SJCRH30 (cell line): ENCODE measurements at places on chromosomes 5 and 9. TPM values are rescaled to one million over a fixed set of nuclear protein-coding genes. Genes with fewer than 3 reads are reported as not detected.
A peak's percentile ranks its signal among the peaks of the same experiment; 100 is the strongest.

DNA sequence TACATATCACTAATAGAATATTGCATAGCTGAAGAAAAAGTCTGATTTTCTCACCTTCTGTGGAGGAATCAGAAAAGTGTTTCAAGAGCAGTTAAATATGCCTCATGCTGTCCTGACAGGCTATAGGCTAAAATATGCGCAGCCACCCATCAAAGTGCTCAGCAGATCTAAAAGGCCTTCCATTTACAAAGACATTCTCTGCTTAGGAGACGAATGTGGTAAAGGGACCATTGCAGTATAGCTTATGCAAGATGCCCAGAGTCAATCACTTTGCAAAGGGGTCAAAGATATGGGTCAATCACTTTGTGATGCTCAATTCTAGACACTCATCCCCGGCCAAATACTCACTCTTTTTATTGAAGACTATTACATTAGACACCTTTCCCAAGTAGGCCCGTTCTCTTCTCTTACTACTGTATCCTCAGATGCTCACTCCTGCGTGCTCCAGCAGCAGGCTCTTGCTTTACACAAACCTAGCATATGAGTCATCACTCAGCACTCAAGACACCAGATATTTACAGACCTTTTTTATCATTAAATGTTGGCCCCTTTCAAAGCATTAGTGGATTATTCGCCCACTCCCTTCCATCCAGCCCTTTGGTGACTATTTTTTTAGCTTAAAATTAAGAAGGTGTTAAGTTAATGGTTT lies 568.2 kb upstream of the CDH18 start:
- no peaks in the 10 kb centered on the region for H3K27me3 ChIP-seq
- H3K4me3 ChIP-seq, result no peak overlapping the region
- no peak for DNase-seq

DNA sequence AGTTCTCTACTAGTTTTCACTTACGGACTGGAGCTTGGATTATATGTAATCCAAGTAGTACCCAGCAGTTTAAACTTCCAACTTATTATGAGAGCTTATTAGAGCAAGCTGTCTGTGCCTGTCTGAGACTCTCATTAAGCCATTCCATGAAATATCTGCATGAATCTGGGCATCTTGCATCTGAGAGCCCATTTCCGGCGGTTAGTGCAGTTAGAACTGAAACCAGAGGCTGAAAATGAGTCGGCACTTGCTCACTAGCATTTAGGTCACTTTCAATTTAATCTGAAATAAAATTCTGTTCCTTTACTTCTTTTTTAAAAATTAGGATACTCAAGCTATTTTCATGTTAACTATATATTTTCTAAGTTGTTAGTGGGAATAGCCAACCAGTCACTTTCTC lies 102.2 kb downstream of the MEGF10 start:
- DNase-seq, result no peak
- peaks cover 24% of the 10 kb centered on the region for H3K36me3 ChIP-seq
- no peaks in the 10 kb centered on the region for H3K4me1 ChIP-seq
- H3K27ac ChIP-seq, result no peak overlapping the region
- no peaks in the 10 kb centered on the region for H3K27me3 ChIP-seq

DNA sequence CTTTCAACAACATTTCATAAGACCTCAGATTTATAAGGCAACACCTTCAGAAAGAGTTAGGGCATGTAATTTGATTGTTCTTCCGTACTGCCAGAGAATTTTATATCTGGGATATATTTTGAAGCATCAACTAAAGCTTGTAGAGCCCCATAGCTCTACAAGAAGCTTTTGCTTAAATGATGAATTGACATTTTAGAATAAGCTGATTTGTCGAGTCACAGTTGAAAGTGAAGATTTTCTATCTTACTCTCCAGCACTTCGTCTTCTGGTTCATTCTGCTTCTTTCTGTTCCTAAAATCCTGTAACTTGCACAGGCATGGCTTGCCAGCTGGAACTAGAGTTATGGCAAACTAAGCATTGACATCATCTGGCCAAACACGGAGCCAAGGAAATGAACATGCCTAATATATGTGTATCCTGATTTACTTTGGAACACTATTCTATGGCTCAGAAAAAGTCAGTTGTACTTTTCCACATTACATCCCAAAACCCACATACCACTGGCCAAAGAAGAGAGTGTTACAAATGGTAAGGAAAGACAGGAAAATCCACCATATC lies 68.6 kb upstream of the MAST4 start:
- H3K27me3 ChIP-seq, result no peaks in the 10 kb centered on the region
- no peaks in the 10 kb centered on the region for H3K4me1 ChIP-seq
- DNase-seq, result no peak
- H3K4me3 ChIP-seq, result no peak overlapping the region
- H3K36me3 ChIP-seq, result no peaks in the 10 kb centered on the region

DNA sequence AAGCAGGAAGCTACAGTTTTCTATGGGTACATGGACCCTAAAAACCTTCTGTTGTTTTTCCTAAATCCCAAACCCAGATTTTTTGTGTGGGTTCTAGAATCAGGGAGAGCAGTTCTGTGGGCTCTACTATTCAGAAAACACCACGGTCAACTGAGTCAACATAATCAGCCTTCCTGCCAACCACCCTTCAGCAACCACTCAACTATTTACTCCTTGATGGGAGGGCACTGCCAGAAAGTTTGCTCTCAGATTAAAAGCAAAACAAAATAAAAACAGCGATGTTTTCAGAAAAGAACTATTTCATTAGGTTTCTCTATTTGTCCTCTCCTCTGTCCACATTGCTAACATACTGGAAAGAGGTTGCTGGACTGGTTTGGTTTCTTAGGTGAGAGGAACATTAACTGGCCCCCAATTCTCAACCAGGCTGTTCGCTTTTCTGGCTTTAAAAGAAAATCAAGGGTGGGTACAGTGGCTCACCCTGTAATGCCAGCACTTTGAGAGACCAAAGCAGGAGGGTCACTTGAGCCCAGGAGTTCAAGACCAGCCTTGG lies 72.3 kb downstream of the GCNT1 start:
- no peaks in the 10 kb centered on the region for H3K36me3 ChIP-seq
- no peak overlapping the region for H3K27ac ChIP-seq
- H3K4me1 ChIP-seq, result peaks cover 3% of the 10 kb centered on the region
- no peak for DNase-seq
- H3K4me3 ChIP-seq, result no peak overlapping the region

GRCh38 chr5:158233735-158234322 lies 374.9 kb upstream of the CLINT1 start:
- no peaks in the 10 kb centered on the region for H3K36me3 ChIP-seq
- H3K27ac ChIP-seq, result no peak overlapping the region
- peaks cover 11% of the 10 kb centered on the region for H3K4me1 ChIP-seq
- DNase-seq, result no peak

DNA sequence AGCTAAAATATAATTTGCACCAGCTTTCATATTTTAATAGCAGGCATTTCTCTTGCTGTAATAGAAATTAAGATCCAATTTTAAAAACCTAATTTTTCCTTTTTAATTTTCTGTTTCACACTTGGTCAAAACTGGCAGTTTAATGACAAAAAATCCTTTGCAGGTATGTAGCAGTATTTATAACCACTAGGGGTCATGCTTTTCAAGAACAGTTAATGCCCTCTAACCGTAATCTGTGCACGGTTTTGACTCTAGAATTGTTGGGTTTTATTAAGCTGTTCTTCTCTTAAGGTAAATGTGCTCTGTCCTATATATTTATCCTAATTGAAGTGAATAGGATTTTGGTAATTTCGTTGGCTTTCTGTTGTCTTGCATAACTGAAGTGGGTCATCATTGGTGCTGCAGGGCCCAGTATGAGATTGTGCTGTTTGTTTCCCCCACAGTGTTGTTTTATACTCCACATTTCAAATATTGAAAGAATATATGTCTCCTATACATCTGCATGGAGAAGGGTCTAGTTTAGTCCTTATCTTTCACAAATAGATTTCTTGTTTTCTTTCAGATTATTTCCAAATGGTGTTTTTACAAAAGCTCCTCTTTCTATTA lies 107.4 kb downstream of the SCAMP1 start:
- H3K27me3 ChIP-seq, result no peaks in the 10 kb centered on the region
- H3K27ac ChIP-seq, result no peak overlapping the region
- no peak overlapping the region for H3K4me3 ChIP-seq
- H3K36me3 ChIP-seq, result no peaks in the 10 kb centered on the region; the same call in 1 of the 2 replicates
- peak; percentile 64 for DNase-seq
- no peaks in the 10 kb centered on the region for H3K4me1 ChIP-seq

DNA sequence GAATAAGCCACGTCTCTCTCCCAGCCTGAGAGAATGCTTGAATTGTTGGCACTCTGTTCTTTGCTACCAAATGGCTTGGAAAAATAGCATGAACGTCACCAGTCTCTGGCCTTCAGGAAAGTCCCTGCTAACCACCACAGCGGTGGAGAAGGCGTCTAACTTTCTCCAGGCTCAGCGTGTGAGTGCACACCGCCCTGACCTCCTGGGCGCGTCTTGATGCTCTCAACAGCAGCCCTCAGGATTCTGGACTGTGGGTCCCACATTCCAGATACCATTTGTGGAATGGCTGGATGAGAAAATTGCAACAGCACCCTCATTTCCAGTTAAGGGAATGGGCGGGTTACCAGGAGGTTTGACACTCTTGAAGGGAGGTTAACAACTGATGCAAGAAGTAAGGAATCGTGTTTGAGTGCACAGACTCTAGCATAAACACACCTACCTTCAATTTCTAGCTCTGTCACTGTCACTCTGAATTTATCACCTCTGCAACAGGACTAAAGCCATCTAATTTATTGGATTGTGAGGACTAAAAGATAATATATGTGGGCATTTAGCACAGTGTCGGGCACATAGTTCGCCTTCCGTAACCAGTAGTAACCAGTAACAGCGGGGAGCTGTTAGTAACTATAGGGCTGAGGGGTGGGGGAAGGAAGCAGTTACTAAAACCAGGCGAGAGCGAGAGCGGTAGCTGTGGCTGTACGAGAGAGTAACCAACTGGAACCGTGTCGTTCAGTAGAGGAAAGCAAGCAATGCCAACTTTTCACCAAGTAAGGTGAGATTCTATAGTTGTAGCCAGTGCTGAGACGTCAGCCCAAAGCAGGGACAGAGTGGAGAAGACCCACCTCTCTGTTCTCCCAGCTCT lies 807 bp upstream of the PLGRKT start:
- no peaks in the 10 kb centered on the region for H3K27me3 ChIP-seq
- H3K4me1 ChIP-seq, result 0 out of 2 replicates have a peak, but pooled peaks cover 3% of the 10 kb centered on the region
- peak overlapping the region; percentile 70 for H3K27ac ChIP-seq
- peak overlapping the region; percentile 61 for H3K4me3 ChIP-seq

GRCh38 chr9:135941288-135941995 lies 19.7 kb downstream of the UBAC1 start:
- DNase-seq, result no peak
- no peaks in the 10 kb centered on the region for H3K27me3 ChIP-seq
- H3K4me1 ChIP-seq, result no peaks in the 10 kb centered on the region
- H3K36me3 ChIP-seq, result peaks cover 73% of the 10 kb centered on the region
- H3K27ac ChIP-seq, result no peak overlapping the region

DNA sequence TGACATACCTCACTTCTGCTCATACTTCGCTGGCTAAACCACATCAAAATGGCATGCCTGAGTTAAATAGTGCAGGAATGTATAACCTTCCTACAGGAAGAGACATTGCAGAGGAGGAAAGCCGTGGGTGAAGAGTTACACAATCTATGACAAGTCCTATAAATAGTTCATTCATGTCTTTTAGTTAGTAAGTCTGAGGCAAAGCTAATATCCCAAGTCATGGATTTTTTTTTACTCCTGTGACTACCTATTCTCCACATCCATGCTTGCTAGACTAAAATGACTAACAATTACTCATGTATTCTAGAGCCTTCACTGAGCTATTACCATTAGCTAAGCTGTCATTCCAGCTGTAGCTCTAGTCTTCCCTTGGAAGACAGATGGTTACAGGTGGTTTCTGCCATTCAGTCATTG lies 391.3 kb downstream of the NR2F1-AS1 start:
- peak overlapping the region; percentile 53 for H3K27ac ChIP-seq
- peak; percentile 56 for DNase-seq
- no peaks in the 10 kb centered on the region for H3K27me3 ChIP-seq
- H3K4me3 ChIP-seq, result no peak overlapping the region
- H3K4me1 ChIP-seq, result peaks cover 48% of the 10 kb centered on the region

GRCh38 chr5:139079225-139079990 lies 118.8 kb downstream of the SIL1 start:
- no peaks in the 10 kb centered on the region for H3K4me1 ChIP-seq
- no peaks in the 10 kb centered on the region for H3K36me3 ChIP-seq
- H3K27me3 ChIP-seq, result no peaks in the 10 kb centered on the region
- H3K27ac ChIP-seq, result no peak overlapping the region

- DNase-seq, result no peak
- H3K27me3 ChIP-seq, result no peaks in the 10 kb centered on the region
- H3K4me3 ChIP-seq, result no peak overlapping the region
These were observed 1.3 kb downstream of the PTRH1 start for GRCh38 chr9:127714020-127714750.

- H3K4me3 ChIP-seq, result no peak overlapping the region
- no peak overlapping the region for H3K27ac ChIP-seq
- H3K36me3 ChIP-seq, result no peaks in the 10 kb centered on the region
- DNase-seq, result no peak
- no peaks in the 10 kb centered on the region for H3K4me1 ChIP-seq
These were observed 4.1 kb downstream of the NFIL3 start for GRCh38 chr9:91419222-91420191.

DNA sequence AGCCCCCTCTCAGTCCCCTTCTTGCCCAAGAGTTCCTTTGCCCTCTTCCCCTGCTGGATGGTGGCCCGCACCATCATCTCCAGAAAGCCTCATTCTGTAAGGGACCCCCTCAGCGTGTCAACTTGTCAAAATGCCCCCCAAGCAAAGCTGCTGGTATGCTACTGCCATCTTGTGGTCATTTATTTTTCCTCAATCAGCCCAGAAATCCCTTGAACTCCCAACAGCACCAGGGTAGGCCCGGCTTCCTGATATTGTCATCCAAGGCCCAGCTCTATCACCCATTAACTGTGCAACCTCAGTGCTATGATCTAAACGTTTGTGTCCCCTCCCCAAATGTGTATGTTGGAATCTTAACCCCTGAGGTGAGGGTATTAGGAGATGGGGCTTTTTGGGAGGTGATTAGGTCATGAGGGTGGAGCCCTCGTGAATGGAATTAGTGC lies 53.2 kb upstream of the FBXW11 start:
- no peaks in the 10 kb centered on the region for H3K27me3 ChIP-seq
- peaks cover 14% of the 10 kb centered on the region; the same call in 1 of the 2 replicates for H3K36me3 ChIP-seq
- H3K4me1 ChIP-seq, result no peaks in the 10 kb centered on the region
- no peak overlapping the region for H3K4me3 ChIP-seq

- H3K36me3 ChIP-seq, result no peaks in the 10 kb centered on the region
- H3K4me1 ChIP-seq, result peaks cover 6% of the 10 kb centered on the region
- H3K27me3 ChIP-seq, result no peaks in the 10 kb centered on the region
These were observed 98.2 kb downstream of the PCSK5 start for GRCh38 chr9:75988663-75989062.

GRCh38 chr5:56097055-56097454 lies 102.3 kb upstream of the IL6ST start:
- no peaks in the 10 kb centered on the region for H3K36me3 ChIP-seq
- H3K27me3 ChIP-seq, result no peaks in the 10 kb centered on the region
- no peak overlapping the region for H3K4me3 ChIP-seq
- DNase-seq, result no peak

The ANKRD34B gene
- 2.9 and 3.0 TPM in 2 replicates for total RNA-seq

The PCDHAC2 gene
- total RNA-seq, result 0.08 TPM in 1 of 2 replicates, not detected in the other

The ANXA1 gene
- 28.1 and 34.4 TPM in 2 replicates for total RNA-seq

The BOD1 gene
- total RNA-seq, result 104 and 105 TPM in 2 replicates

The TRAPPC13 gene
- total RNA-seq, result 19.1 and 19.9 TPM in 2 replicates
